ENCODE measurements at places on chromosomes 3 and 15.
A peak's percentile ranks its signal among the peaks of the same experiment; 100 is the strongest.

- no peak for DNase-seq
Measured at GRCh38 chr3:178271740-178272387, 264.4 kb upstream of the KCNMB2 start.

GRCh38 chr3:45567730-45568172 lies 26.8 kb upstream of the LIMD1 start:
- DNase-seq = no peak

DNA sequence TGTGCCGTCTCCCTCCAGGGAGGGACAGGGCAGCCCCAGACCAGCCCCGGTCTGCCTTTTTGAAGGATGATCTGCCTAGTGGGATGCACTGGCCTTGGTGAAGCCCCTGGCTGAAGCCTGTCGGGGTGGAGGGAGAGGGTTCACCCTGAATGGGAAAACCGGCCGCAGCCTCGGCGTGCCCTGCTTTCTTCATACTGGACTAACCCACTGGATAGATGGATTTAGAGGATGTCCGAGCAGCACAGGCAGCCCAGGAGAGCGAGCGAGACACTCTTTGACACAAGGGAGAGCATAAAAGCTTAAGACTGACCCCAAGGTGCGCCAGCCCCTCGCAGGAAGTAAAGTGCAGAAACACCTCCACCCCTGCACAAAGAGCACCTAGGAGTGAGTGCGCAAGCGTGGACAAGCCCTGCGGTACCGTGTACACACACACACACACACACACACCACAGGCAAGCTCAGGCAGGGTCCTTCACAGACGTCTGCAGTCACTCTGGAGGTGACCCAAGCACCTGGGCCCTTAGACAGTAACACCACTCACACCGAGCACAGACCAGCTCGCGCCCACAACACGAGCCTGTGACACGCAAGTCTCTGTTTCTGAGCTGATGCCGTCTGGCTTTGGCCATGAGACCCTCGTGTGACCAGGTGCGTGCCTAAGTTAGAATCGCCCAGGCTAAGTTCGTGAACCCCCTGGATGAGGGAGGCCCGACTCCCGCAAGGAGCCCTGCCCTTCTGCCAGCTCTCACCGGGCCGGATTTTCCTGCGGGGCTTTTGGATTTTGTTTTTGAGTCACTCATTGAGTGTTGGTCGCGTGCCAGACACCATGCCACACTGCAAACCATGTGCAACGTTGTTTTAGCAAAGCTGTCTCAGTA lies 11.3 kb downstream of the SEMA4B start:
- DNase-seq = no peak

- no peak for DNase-seq
Measured at GRCh38 chr15:57090496-57090859, 172.0 kb downstream of the TCF12 start.

- DNase-seq = no peak
Measured at GRCh38 chr3:183279371-183279770, 26.3 kb downstream of the B3GNT5 start.

DNA sequence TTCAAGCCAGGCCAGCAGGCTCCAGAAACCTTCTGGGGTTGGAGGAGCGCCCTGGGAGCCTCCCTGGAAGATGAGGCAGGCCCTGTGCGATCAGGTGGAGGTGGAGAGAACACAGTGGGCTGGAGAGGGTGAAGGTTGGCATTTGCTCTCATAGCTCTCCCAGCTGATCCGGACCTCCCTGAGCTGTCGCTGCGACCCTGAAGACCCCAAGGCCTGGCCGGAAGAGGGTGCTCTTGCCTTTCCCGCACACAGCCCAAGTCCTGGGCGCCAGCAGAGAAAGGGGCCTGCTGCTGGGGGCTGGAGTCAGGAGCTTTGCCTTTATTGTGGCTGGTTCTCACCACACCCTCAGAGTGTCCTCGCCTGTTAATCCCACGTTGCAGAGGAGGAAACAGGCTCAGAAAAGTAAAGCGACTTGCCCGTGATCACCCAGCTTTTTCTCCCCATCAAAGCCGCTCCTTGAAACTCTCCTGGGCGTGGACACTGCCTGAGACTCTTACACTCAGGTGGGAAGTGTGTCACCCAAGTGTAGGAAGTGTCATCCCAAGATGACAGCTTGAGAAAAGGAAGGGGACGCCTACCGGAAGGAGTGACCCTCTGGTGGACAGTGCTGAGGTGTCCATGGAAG lies 8.6 kb upstream of the RPL29 start:
- peak; percentile 14 for DNase-seq

DNA sequence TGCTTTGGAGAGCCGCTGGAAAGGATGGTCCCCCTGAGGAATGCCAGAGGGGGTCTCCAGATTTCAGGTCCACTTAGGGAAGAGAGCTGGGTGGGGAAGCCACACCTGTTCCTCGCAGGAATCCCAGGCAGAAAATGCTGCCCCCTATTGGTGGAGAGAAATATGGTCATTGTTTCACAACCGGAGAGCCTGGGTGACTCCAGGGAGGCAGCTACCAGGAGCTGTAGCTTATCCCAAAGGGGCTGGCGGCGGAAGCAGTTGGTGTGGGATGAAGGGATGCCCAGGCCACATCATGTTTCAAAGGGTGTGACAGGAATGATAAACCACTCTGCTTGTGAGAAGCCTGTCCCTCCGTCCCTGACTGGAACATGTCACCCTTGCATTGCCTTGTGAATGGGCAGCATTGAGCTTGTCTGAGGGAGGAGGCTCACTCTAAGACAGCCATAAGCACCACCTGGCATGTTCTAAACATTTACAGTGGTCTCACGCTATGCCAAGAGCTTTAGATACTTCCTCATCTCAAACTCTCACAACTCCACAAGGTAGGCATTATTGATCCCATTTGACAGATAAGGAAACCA lies 34.5 kb downstream of the POMGNT2 start:
- no peak for DNase-seq

GRCh38 chr15:74385733-74386132 lies 18.3 kb upstream of the CYP11A1 start:
- no peak for DNase-seq

- no peak for DNase-seq
Measured at GRCh38 chr15:81530271-81530691, 156.3 kb upstream of the TMC3 start.

GRCh38 chr15:75531041-75531450 lies 48.1 kb downstream of the PTPN9 start:
- DNase-seq = no peak

- DNase-seq = no peak
Measured at GRCh38 chr3:126372413-126373145, 15.4 kb upstream of the KLF15 start.

GRCh38 chr3:10955711-10956453 lies 36.7 kb upstream of the SLC6A1 start:
- no peak for DNase-seq

- DNase-seq = no peak
Measured at GRCh38 chr3:175255698-175256097, 396.6 kb downstream of the NAALADL2 start.

GRCh38 chr15:31815411-31816155 lies 214.7 kb upstream of the CHRNA7 start:
- no peak for DNase-seq

- no peak for DNase-seq
Measured at GRCh38 chr3:64026346-64026745, 3.1 kb upstream of the PSMD6 start.
